NCI-H2029 (cell line): ENCODE measurements at places on chromosomes 11 and 22.

DNA sequence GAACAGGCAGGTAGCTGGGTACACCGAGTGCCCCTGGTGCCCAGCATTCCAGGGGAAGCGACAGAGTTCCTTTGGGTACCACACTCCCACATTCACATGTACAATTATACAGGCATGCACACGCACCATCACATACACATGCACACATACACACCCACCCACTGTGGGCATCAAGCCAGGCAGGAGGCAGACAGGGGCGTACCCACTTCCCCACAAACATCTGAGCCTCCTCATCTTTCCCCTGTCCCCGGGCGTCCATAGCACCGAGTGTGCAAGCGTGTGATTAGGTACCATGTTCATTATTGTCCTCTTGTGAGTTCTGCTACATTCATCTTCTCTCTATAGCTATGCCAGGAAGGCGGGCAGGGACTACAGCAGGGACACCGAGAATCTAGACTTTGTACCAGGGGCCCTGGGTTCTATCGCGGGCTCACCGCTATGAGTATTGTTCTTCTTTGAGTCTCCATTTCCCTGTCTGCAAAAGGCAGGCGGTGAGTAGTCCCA is 2.1 kb upstream of the CARD10 start:
- DNase-seq: no peak

GRCh38 chr22:26624803-26625202 is 3.0 kb downstream of the CRYBA4 start:
- DNase-seq: no peak

DNA sequence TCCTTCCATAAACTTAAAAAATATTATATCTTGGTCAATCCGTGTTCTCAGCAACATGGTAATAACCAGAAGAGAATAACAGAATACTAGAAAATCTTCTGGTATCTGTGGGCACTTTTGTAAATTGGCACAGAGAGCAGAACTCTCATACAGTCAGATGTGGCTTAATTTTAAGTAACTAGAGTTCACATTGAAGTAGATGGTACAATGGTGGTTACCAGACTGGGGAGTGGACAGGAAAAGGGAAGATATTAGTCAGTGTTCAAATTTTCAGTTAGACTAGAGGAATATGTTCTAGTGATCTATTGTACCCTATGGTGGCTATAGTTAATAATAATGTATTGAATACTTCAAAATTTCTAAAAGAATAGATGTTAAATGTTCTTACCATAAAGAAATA is 6.9 kb downstream of the OR52H1 start:
- no peak for DNase-seq

DNA sequence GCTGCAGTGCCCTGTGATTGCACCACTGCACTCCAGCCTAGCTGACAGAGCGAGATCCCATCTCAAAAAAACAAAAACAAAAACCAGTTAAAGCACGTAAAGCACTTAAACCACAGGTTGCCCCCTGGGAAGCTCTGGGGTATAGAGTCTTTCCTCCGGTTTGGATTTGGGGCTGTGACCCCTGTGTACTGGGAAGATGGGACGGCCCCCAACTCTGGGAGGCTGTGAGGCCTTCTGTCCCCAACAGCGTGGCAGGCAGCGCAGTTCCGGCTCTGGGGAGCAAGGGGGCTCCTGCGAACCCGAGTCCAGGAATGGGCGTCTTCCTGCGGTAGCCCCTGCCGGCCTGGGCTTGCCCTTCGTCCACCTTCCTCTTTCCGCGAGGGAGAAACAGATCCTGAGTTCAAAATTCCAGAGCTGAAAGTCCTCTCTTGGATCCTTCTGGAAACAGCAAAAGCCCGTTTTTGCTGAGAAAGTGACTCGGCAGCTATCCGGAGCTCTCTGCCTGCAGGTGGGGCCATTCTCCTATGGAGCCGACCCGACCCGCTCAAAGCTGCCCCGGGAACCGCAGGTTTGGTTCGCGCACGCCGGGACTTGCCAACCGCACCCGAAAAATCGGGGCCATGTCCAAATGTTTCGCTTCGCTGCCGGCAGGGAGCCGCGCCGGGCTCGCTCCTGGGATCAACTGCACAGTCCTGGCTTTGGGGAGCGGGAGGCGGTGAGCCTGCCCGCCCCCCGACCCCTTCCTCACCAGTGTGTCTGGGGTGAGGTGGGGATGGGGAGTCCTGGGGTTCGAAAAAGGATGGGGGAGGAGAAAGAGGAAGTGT is 36.3 kb upstream of the POLA2 start:
- DNase-seq: peak; percentile 17

DNA sequence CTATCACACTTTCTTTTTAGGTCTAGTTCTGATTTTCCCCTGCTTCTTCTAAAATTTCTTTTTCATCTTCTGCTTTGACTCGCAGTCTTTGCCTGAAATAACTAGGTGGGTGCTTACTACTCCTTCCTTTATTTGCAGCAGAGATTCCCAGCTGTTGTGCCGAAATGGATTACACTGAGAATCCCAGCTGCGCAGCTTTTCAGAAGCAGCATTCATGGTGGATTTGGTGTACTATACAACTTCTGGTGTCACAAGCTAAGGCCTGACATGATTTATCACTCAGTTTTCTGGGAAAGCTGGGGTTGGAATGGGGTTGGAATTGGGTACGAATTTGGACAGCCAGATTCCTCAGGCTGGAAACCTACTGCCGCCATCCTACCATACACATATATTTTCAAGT is 6.0 kb upstream of the XKR3 start:
- DNase-seq: no peak

GRCh38 chr11:34870548-34871196 is 45.5 kb downstream of the APIP start:
- DNase-seq: no peak

GRCh38 chr11:118935376-118935775 is 9.7 kb upstream of the BCL9L start:
- DNase-seq: no peak

DNA sequence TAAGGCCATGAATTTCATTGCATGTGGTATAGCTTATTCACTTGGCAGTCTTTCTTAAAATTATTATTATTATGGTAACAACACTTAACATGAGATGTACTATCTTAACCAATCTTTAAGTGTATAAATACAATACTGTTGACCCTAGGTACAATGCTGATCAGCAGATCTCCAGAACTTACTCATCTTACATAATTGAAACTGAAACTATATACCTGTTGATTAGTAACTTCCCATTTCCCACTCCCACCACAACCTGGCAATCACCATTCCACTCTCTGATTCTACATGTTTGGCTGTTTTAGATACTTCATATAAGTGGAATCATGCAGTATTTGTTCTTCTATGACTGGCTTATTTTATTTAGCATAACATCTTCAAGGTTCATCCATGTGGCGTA is 150.2 kb upstream of the POU2AF2 start:
- DNase-seq: no peak

DNA sequence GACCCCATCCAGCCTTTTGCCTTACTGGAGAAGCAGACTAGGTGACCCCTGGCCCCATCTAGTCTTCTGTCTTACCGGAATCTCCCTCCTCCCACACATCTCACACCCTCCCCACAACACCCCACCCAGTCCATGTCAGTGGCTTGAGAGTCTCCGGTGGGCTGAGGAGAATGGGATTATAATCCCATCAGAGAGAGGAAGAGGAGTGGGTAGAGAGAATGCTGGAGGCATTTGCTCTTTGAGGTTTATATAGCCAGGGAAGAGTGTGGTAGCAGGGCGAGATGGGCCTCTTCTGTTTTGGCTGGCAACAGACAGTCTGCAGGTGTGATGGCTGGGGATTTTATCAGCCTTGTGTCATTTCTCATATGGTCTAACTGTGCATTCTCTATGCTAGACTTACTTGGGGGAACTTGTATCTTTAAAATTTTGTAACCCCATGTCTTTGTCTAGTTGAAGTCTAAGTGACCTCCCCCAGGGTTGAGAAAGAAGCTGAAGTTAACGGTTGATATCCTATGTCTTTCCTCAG is 50.3 kb downstream of the GRAMD1B start:
- DNase-seq: no peak

DNA sequence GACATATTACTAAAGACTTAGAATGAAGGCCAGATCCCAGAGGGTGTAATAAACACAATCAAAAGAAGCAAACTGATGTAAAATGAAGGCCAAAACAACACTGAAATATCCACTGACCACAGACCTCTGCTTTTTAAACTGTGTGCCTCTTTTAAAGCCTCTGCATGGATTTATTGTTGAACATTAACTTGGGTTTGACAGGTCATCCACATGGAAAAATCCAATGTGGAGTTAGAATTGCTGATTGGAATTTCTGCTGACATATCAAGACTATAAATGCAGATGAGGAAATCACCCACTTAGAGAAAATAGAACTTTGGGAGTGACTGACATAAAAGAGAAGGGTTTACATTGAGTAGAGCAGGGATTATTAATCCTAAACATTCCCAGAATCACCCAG is 853.9 kb upstream of the RAG2 start:
- DNase-seq: no peak

- no peak for DNase-seq
Observed at GRCh38 chr11:47843361-47844055, 4.6 kb downstream of the NUP160 start.

- DNase-seq: peak; percentile 14
Observed at GRCh38 chr11:2305140-2305778, 3.4 kb downstream of the TSPAN32 start.

- DNase-seq: no peak
Observed at GRCh38 chr11:68974421-68975194, 6.2 kb downstream of the MRGPRD start.

DNA sequence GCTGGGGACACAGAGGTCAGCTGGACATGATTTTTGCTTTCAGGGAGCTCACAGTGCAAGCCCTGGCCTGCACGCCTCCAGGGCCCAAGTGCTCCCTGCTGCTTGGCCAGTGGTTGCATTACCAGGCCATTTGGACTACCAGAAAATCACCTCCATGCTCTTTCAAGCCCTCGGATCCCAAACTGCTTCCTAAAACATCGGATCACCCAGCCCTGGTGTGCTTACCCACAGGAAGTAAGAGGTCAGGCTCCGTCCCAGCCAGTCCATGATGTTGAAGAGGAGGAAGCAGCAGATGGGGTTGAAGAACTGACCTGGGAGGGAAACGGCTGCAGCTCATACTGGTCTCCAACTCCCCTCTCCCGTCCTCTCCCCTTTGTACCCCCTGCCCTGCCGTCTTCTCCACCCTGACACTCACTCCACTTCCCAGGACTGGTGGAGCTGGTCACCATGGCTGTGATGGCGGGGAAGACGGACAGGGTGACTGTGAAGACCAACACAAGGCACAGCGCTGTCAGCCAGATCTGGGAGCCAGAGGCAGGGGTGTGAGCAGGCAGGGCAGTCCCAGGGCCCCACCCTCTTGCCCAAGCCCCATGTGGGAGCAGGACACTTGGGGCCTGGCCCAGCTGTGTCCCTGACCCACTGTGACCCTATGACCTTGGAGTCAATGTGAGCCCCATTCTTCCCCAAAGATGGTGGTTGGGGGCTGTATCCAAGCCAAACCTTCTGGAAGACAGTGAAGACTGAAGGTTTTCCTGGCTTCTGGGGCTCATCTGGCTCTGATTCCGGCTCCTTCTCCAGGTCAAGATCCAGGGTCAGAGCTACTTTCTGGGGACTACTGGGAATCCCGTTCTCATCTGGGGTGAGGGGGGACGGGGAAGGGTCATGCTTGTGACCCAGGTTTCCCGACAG is 5.6 kb downstream of the SLC29A2 start:
- no peak for DNase-seq

DNA sequence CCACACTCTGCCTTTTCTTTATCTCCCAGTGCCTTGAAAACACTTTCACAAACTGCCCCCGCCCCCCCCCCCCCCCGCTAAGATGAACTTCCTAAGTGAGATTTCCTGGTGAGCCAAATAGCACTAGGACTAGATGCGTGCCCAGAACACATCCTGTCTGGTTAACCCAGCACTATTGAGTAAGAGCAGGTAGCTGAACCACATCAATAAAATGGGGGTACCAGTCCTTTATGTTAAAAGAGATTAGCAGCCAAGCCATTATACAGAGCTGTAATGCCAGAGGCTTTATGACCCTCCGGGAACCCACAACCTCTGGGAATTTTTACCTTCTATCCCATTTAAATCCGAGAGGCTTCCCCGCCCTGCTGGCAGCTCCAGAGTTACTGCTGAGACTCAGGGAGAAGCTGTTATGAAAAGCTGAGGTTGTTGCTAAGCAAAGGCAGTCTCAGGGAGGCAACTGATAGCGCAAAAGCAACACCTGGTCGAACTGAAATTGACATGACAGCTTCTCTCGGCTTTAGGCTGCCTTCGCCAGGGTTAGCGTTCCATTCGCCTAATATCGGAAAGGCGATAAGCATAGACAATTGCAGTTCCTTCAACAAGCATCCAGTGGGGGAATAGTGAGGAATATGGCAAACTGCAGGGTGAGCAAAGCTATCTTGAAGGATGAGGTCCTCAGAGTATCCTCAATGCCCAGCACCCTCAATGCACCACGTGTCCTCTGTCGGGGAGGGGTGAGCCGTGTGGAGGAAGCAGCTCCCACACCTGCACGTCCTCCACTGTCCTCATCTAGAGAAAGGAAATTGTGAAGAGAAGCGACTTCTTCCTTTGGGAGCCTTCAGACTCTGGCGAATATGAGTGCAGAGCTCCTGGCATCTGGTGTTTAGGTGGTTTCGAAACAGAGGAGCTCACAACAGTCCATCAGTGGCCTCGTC is 977.0 kb downstream of the NTM start:
- no peak for DNase-seq

GRCh38 chr11:15641271-15642045 is 526.7 kb downstream of the INSC start:
- no peak for DNase-seq

DNA sequence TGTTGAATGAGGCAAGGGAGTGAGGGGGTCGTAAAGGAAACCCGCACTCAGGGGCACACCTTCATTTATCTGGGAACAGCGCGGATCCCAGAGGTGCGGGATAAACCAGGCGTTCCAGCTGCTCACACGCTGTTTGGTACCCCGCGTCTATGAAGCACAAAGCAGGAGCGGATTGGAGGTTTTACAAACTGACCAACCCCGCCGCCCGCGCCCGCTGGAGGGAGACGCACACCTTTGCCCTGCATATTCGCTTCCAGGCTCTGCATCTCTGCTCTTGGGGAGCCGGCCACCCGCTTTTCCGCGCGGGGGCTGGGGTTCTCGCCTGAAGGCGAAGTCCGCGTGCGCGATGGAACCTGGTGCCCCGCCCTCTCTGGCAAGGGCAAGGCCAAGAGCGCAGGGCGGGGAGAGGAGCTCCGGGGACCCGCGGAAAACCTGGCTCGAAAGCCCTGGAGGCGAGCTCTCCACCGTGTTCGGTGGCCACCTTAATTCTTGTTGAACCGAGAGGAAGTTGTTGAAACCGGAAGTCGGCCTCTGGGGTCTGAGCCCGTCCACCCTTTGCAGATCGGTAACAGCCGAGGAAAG is 6.8 kb upstream of the ALX4 start:
- peak; percentile 83 for DNase-seq

GRCh38 chr11:30333405-30333804 is 10.5 kb downstream of the ARL14EP start:
- no peak for DNase-seq

DNA sequence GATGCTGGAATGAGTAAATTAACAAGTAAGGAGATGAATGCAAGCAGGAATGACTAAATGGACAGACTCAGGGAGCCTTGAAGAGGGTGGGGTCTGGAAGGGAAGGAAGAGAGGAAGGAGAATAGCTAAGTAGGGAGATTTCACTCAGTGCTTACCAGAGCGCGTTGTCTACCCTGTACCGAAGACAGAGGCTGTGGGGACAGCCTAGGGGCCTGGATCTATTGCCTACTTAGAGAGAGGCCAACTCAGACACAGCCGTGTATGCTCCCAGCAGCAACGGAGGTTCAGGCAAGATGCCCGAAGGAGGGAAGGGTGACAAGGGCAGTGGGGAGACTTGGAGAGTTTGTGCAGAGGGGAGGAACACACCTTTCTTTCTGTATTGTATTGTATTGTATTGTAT is at the start of gene FOLR2:
Gene FOLR2 (plus strand): TSS at position 157 of the 400 bp plus-strand sequence. CDS start 1,791 bp downstream, outside the sequence.
- DNase-seq: no peak

- DNase-seq: no peak
Observed at GRCh38 chr11:3723014-3723708, 52.0 kb upstream of the CHRNA10 start.
